ENCODE measurements at places on chromosomes 6 and 20.
A peak's percentile ranks its signal among the peaks of the same experiment; 100 is the strongest.

DNA sequence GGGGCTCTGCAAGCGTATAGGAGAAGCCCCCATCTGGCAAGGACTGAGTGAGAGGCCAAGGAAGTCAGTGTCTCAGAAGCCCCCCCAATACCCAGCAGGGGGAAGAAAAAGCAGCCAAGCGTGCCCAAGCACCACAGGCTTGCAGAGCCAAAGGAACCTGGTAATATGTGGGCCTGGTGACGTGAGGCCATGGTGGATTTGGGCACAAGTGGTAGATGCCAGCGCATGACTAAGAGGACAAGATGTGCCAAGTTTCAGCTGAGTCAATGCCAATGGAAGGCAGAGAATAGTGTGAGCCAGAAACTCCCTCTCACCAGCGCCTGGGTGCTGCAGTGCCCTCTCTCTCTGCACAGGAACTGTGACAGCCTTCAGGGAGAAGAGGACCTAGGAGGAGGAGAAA lies 110.0 kb downstream of the QRSL1 start:
- peak; percentile 14 for DNase-seq

- no peak for DNase-seq
Measured at GRCh38 chr6:11929241-11929835, 82.8 kb upstream of the HIVEP1 start.

DNA sequence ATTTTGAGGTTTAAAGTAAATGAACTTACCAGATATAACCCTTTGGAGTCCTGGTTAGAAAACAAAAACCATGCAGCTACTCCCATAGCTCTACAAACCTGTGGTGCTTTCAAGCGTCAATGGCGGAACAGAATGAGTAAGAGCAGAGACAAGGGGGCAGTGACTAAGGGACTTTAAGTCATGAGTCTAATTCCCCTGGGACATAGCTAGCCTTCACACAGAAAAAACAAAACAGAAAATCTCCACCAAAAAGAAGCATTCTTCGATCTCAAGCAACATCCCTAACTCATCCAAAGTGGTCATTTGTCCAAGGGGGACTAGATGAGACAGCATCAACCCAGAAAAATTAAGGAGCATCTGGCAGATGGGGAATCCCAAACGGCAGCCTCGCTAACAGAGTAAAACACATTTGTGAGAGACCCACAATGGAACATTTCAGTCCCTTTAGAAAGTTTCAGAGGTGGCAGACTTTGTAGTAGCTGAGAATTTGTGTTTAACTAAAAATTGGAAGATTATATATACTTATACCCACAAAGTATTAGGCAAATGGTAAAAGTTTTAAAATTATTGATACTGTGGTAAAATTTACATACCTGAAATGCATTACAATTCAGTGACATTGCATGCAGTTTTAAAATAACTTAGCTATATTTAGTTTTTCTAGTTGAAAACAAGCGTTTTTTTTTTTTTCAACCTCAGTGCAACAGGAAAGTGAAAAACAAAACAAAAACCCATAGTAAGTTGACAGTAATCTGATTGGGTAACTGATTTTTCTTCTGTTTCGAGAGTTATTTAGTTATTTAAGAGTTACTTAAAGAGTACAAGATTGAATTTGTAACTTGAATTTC lies 67.5 kb downstream of the KCNQ5 start:
- DNase-seq = no peak

GRCh38 chr6:123352279-123352678 lies 284.5 kb downstream of the TRDN start:
- no peak for DNase-seq

GRCh38 chr20:44648068-44648467 lies 3.4 kb downstream of the ADA start:
- DNase-seq = no peak

GRCh38 chr6:5025911-5026819 lies 22.3 kb upstream of the RPP40 start:
- no peak for DNase-seq

GRCh38 chr6:113774127-113774825 lies 82.9 kb upstream of the MARCKS start:
- DNase-seq = no peak

- no peak for DNase-seq
Measured at GRCh38 chr6:148136586-148136985, 206.1 kb upstream of the SASH1 start.

DNA sequence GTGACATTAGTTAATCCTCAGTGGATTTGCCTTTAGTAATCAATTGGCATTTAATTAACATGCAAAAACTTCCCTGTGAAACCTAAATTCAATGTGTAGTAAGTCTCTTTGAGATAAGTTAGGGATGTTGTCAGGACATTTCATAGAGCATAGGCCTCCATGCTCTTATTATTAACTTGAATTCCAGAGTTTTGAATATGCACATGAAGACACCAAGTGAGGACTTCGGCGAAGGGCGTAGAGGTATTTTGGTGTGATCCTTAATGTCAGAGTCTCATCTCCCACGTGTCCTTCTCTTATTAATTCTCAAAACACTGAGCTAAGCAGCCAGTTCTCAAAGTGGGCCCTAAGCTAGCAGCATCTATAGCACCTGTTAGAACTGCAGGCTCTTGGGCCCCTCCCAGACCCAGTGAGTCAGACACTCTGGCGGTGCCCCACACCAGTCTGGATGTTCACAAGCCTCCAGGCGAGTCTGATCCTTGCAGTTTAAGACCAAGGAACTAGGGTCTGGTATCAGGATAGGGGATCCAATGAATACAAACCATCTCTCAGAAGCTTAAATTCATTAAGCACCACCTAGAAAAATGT lies 292.1 kb downstream of the QKI start:
- no peak for DNase-seq

- DNase-seq = no peak
Measured at GRCh38 chr20:63449025-63449424, 23.4 kb downstream of the KCNQ2 start.

- DNase-seq = no peak
Measured at GRCh38 chr6:7541175-7542064, at the start of gene DSP. TSS of gene DSP (plus strand) at chr6:7541671. CDS start at chr6:7541916, 245 bp downstream.

DNA sequence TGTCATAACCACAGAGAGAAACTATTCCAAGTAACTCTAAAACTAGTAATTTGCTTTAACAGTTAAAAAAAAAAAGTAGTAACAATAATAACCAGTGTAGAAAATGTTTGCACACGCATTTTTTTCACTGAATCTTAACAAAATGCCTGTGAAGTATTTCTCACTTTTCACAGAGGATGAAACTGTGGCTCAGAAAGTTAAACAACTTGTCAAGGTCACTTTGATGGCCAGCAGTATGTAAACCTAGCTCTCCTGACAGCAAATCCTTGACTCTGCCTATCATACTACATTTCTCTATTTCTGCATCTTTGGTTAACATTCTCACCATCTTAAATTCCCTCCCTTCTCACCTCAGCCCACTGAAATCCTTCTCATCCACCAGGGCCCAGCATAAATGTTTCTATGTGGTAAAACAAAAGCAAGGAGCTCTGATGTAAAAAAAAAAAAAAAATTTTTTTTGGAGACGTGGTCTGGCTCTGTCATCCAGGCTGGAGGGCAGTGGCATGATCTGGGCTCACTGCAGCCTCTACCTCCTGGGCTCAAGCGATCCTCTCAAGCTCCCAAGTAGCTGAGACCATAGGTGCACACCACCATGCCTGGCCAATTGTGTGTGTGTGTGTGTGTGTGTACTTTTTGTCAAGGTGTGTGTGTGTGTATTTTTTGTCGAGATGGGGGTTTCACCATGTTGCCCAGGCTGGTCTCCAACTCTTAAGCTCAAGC lies 26.1 kb upstream of the ZC3H12D start:
- DNase-seq = no peak

DNA sequence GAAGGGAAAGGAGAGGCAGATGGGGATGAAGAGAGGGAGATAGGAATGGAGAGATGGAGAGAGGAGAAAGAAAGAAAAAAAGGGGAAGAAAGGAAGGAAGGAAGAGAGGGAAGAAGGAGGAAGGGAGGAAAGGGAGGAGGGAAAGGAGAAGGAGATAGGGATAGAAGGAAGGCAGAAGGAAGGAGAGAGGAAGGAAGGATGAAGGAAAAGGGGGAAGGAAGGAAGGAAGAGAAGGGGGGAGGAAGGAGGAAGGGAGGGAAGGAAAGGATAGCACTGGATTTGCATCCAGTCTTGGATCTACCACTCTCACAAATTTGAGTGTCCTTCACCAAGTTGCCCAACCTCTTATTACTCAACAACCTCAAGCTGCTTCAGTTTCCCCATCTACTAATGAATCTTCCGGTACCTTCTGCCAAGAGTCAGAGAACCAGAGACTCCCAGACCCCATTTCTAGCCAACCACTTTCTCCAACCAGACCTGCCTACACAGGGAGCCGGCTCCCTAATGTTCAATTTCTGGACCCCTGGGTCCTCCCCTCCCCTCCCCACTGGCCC lies 79.7 kb upstream of the FOXP4 start:
- no peak for DNase-seq

- DNase-seq = no peak
Measured at GRCh38 chr6:11475016-11475415, 62.5 kb upstream of the TMEM170B start.

DNA sequence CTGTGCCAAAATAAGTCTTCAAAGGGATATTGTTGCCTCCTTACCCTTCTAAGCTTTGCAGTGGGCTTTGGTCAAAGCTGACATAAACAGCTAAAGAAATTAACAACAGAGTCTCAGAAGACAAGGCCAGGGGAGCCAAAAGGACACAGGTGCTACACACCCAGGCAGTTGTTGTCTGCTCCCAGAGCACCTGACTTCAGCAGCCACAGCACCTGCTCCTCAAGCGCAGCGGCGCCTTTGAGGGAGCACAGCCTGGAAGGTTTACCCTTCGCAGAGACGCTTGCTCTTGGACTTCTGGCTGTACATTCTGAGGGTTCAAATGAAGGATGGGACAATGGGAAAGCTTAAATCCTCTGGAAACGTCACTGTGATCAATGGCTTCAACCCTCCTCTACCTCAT lies 16.6 kb downstream of the B4GALT5 start:
- no peak for DNase-seq

DNA sequence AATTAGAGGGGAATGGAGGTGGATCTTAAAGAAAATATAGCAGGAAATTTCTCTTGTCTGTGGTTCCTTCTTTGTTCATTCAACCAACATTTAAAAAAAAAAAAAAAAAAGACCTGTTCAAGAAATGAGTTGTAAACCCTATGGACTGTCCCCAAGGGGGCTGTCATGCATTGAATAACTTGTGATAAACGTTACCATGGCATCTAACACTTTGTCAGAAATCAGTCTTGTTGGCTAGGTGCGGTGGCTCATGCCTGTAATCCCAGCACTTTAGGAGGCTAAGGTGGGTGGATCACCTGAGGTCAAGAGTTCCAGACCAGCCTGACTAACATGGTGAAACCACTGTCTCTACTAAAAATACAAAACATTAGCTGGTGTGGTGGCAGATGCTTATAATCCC lies 381.7 kb downstream of the BCKDHB start:
- DNase-seq = no peak

DNA sequence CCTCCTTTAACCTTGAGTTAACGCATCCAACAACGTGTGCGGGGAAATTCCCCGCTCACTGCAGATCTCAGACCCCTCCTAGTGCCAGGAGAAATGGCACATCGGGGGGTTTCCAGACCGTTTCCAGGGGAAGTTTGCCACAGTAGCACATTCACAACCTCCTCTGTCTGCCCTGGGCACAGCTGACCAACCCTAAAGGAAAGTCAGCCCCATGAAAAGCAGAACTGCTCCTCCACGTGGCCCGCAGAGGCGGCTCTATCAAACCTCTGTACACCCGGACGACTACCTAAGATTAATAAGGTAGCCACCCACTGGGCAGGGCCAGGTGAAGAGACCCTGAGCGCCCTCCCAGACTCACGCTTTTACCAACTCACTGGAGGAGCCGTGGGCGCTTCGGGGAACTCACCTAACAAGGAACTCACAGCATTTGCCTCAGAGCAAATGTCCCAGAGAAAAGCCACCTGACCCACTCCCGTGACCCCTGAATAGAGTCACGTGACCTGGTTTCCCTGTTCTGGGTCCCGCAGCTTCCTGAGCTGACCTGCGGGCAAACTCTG lies 93.1 kb downstream of the PRND start:
- DNase-seq = no peak

- no peak for DNase-seq
Measured at GRCh38 chr6:106533054-106533453, 96.2 kb downstream of the RTN4IP1 start.

GRCh38 chr6:54515013-54515412 lies 206.8 kb downstream of the TINAG start:
- DNase-seq = no peak

DNA sequence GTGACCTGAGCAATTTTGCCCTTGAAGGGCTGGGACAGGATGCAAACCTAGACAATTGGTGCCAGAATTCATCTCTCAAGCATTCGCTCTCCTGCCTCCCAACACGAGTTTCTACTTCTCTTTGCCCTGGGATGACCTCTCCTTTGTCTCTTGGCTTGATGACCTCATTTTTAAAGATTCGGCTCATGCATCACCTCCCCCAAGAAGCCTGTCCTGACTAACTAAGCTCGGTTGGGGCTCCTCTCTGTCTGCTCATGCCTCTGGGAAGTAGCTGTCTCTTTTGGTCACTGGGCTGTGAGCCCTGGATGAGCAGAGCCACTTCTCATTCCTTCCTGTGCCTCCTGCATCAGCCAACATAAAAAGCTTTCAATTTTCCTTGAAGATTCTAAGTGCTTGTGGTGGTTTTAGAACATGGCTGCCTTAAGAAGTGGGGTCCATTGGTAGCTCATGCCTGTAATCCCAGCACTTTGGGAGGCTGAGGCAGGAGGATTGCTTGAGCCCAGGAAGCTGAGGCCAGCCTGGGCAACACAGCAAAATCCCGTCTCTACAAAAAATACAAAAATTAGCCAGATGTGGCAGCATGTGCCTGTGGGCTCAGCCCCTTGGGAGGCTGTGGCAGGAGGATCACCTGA lies 11.1 kb upstream of the TCF15 start:
- no peak for DNase-seq

DNA sequence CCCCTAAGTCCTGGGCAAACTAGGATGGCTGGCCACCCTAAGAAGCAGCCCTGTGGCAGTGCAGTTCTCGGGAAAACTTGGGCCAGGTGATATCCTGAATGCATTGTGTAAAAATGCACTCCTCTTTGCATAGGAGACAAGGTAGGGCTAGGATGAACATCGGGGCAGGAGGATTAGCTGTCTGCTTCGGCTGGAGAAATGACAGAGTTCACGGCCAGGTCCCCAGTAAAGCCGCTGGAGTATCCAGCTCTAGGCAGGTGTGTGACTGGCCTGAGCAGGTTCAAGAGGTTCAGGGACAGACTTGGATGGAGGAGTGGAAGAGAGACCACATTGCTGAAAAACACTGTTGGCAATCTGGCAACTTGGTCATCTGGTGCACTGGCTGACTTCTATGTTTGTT lies 26.4 kb downstream of the DTD1 start:
- no peak for DNase-seq

DNA sequence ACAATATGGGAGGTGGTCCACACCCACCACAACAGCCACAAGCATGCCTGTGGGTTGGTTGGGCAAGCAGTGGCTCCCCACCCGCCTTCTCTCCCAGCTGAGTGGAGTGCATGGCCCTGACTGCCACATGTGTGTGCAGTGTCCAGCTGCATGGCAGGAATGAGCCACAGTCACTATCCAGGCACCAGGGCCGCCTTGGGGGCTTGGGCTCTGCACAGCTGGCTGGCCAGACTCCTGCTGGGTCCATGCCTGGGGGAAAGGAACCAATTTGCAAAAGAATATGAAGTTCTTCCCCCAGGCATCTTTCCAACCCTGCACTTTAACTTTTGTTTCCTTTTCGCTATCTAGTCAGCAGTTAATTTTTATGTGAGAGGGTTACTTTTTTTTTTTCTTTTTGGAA lies 11.6 kb upstream of the ASCC3 start:
- no peak for DNase-seq
